Activated T-cell treated with anti-CD3 and anti-CD28 coated beads for 4 hours (primary cell): ENCODE measurements at places on chromosomes 5 and 9.

DNA sequence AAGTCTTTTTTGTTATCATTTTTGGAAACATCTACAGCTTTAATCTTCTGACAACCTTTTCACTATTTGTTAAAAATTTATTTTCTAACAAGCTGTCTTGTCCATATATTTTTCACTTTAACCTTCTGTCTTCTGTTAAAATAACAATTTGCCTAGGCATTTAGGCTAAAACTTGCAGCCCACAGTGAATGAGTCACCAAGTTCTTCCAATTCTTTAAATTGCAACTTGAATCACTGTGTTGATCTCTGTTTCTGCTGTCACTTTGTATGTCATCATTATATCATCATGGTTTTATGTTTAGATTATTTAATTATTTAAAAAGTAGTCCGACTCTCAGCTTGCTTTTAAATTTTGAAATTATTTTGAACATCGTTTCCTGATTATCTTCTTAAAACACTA lies 473.8 kb upstream of the PTPRD start:
- no peak for DNase-seq

- DNase-seq: no peak
Measured at GRCh38 chr9:110880189-110880588, 158.1 kb downstream of the LPAR1 start.

DNA sequence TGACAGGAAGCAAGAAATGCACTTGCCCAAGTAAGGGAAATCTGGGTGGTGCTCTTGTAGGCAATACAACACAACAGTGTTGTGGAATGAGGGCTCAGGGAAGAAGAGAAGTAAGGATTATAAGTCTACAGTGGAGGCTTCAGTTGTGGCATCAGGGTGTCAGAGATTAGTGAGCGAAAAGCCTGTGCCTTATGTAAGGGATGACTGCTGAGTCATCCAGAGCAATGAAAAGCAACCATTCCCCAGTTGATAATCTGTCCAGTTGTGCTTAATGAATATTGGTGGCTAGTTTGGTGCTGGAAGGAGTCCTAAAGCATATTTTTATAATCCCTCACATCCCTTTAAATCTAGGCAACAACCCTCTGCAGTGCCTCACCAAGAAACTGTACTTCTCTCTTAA lies 42.0 kb downstream of the FBXO38 start:
- DNase-seq: no peak

DNA sequence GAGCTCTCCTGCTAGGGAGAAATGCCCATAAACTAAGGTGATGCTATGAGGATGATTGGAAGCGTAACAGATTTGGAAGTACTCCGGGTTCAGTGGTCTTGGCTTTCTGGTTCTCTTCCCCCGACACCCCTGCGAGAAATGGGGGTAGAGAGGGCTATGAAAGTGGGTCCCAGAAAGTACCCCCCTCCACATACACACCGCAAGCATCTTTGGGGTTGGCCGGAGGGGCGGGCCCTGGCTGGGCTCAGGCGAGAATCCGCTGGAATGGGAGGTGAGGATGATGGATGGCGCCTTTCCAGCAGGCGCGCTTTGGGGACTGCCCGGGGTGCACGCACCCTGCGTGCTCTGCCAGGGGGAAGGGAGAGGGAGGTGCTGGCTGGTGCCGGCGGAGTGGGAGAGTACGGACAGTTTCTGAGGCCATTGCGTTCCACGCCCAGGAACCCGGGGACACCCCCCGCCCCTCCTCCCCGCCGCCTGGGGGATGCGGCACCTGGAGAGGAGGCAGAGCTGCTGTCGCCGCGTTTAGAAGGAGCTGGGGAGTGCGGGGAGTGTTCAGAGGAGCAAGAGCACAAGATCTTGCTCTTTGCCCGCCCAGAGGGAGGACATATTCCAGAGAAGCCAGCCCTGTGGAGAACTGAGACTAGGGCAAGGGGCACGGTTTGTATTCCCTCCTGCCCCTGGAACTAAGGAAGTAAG lies 1.9 kb downstream of the PCSK5 start:
- DNase-seq: no peak

DNA sequence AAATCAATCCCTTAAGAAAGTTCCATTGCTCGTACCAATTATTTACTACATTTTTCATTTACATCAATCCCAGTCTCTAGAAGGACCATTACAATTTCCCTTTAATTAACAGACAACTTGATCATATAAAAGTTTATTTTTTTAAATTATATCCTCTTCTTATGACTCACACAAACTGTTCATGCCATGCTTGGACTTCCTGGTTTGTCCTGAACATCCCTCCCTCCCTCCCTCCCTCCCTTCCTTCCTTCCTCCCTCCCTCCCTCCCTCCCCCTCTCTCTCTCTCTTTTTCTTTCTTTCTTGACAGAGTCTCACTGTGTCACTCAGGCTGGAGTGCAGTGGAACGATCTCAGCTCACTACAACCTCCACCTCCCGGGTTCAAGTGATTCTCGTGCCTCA lies 11.6 kb upstream of the CLTB start:
- no peak for DNase-seq
